ENCODE measurements at places on chromosomes 1 and 21. TPM values are rescaled to one million over a fixed set of nuclear protein-coding genes. Genes with fewer than 3 reads are reported as not detected.
A peak's percentile ranks its signal among the peaks of the same experiment; 100 is the strongest.

GRCh38 chr1:61081686-61082310 lies 563 bp upstream of the NFIA start:
- peak; percentile 55 for DNase-seq

- DNase-seq = no peak
Observed at GRCh38 chr1:8939362-8939995, 6.2 kb upstream of the CA6 start.

DNA sequence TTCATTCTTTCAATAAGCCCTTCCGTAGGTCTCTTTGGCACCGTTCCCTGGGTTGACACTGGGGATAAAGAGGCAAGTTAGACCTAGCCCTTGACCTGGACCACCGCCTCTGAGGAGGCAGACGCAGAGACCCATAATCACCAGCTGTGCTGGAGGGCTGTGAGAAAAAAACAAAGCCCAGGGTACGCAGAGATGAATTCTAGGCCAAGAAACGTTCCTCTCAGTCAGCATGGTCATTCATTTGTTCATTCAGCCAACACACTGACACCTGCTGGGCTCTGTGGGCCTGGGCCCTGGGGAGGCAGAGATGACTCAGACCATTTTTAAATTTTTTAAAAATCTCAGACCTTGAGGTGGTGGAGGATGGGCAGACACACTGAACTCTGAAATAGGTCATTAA lies 26.3 kb upstream of the TRABD2B start:
- DNase-seq = no peak

DNA sequence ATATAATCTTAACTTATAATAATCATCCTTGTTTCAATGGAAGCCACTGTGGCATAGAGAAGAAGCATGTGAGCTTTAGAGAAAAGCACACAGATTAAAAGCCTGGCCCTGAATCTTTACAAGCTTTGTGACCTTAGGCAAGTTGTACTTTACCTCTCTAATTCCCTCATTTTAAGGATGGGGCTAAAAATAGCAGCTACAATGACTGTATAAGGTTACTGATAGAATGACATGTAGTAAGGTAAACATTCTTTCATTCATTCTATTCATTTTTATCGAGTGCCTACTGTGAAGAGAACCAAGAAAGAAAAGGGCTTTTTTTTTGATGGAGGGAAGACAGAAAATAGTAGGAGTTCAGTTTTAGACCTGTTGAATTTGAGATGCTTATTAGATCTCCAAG lies 25.6 kb downstream of the CDKN2C start:
- DNase-seq = no peak

- DNase-seq = no peak
Observed at GRCh38 chr1:193069748-193070385, 10.5 kb downstream of the RO60 start.

DNA sequence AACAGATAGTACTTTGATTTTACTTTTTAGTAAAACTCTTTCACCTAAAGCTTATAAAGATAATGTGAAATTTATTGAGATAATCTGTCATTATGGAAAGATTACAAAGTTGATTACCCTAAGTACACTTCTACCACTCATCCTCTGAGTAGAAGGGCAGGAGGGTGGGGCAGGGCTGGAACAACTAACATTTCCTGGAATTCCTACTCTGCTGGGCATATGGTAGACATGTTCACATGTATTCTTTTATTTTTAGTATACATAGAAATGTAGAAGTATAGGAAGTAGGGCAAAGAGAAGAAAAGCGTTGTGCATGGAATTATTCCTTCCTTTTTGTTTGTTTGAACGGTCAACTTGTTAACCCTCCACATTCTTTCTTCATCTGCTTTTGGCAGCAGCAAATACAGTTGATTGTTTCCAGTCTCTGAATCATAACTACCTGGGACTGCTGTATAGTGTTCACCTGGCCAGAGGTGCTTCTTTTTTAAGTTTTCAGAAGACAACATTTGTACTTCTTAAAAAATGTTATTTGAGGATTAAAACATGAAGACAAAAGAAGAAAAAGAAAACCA lies 85.1 kb downstream of the POU2F1 start:
- DNase-seq = no peak

DNA sequence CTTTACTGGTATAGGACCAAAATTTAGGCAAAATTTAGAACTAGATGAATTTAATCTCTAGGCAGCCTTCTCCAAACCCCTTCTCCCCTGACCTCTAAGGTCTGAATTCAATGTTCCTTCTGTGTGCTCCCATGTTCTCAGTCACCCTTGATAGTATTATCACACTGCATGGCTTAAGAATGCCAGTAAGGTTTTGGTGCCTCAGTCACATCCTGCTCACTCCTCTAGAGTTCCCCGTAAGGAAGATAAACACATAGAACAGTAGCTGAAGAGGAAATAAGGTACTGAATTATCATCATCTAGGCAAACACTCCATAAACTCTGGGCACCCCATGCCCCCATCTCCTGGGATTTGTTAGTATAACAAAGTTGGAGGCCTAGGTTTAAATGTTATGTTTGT lies 18.2 kb downstream of the PRRX1 start:
- DNase-seq = no peak

- DNase-seq = peak; percentile 34
Observed at GRCh38 chr1:151837197-151837596, 2.4 kb downstream of the C2CD4D start.

DNA sequence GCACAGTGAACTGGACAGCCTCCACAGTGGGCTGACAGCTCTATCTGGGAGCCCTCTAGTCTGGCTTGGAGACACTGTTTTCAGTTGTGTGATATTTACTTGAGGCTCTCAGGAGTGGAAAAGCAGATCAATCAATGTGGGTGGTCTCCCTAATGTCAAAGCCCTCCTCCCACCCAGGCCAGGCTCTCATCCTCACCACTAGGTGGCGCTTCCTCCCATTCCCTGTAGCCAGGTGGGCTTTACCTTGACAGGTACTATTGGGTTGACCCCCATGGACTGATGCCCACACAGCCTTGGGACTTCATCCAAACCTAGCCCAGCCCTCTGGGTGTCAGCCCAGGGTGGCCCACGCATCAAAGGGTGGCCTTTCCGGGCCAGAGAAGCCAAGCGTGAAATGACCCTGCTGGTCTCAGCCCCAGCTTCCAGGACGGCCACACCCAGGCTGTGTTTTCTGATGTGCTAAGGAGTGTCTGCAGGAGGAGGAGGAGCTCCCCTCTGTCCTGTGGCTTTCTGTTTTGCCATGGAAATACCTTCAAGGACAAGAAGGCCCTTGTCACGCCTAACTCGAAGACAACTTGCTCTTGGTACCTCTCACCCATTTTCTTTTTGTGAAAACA lies 54.0 kb downstream of the CLIC6 start:
- no peak for DNase-seq

DNA sequence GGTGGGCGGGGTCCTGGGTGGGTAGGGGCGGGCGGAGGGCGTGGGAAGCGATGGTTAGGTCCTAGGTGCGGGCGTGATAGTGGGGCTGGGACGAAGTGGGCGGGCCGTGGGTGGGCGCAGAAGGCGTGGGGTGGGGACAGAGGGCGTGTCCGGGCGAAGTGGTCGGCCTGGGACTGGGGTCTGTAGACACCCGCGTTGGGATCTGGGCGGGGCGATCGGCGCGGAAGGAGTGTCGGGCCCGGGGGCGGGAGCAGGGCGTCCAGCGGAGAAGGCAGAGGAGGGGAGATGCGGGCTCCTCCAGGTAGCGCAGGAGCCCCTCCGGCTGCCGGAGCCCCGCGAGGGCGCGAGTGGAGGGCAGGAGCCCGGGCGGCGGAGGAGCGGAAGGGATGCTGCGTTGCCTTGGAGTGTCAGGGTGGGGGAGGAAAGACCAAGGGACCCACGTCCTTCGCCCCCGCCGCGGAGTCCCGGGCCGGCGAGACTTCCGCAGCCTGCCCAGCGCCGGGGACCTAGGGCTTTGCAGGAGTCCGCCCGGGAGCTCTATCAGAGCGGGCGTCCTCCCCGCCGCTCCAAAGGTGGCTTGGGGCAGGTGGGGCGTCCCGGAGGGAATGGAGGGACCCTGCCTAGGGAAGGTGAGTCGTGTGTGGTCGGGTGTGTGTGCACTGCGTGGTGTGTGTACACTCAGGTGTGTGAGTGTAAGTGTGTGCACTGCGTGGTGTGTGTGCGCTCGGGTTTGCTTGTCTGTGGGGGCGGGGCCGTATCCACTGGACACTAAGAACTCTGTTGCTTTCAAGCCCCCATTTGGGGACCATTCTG lies 27.0 kb upstream of the PRSS38 start:
- peak; percentile 96 for DNase-seq

- no peak for DNase-seq
Observed at GRCh38 chr1:234396871-234397270, 23.6 kb downstream of the COA6 start.

- no peak for DNase-seq
Observed at GRCh38 chr1:114522264-114522575, 11.2 kb upstream of the TRIM33 start.

DNA sequence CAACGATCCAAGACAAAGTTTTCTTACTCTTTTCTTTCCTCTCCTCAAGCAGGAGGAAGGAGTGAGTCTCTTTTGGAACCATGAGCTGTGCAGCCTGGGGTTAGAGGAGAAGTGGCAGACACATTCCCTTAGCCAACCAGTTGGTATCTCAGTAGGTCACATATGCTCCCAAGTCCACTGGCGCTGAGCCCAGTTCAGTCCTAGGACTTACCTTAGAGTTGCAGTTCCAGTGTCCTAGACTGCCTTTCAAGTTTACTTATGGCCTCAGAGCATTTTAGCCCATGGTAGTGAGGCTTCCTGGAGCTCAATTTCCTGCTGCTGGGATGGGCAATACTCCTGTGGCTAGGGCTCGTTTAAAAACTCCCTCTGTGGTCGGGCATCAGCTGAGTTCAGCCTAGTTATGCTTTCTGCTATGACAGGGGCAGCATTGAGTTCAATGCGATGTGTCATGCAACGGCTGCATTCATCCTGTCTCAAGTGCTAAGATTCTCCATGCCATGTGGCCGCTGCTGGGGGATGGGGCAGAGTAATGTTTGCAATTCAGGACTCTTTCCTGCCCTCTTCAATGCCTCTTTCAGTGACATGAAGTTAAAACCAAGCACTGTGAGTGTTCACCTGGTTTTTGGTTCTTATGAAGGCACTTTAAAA lies 103.8 kb downstream of the LRRC7 start:
- no peak for DNase-seq

- DNase-seq = no peak
Observed at GRCh38 chr1:231926340-231926739, 299.8 kb downstream of the DISC1 start.

PSMB2 gene
- total RNA-seq = 206 TPM

SLC5A9 gene
- not detected for total RNA-seq

PRMT2 gene
- 64.5 TPM for total RNA-seq

GBP5 gene
- not detected for total RNA-seq

All from PC-9 (cell line).